ENCODE measurements at places on chromosomes 3 and 15.

DNA sequence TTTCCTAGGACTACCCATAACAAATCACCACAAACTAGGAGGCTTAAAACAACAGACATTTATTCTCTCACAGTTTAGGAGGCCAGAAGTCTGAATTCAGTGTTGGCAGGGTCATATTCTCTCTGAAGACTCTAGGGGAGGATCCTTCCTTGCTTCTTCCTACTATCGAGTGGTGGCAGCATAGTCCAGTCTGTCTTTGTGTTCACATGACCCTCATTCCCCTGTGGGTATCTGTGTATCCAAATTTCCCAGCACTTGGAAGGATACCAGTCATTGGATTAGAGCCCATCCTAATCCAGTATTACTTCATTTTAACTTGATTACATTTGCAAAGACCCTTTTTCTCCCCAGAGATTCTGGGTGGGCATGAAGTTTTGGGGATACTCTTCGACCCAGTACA lies 63.8 kb downstream of the GMPS start:
- no peak for DNase-seq

- DNase-seq: no peak
Measured at GRCh38 chr3:9826815-9827573, 16.8 kb downstream of the RPUSD3 start.

DNA sequence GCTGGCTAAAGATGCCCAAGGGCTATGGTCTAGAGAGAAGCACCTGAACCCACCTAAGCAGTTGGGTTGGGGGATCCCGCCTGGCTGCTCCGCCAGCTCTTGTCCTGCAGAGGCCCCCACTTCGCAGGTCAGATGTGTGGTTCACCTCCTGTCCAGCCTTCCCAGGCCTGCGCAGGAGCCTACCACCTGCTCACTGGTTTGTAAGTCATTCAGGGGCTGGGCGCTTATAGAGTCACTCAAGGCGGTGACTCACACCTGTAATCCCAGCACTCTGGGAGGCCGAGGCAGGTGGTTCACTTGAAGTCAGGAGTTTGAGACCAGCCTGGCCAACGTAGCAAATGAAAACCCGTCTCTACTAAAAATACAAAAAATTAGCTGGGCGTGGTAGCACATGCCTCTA lies 3.9 kb upstream of the FURIN start:
- DNase-seq: no peak

GRCh38 chr3:169203631-169204550 lies 459.6 kb downstream of the MECOM start:
- no peak for DNase-seq

DNA sequence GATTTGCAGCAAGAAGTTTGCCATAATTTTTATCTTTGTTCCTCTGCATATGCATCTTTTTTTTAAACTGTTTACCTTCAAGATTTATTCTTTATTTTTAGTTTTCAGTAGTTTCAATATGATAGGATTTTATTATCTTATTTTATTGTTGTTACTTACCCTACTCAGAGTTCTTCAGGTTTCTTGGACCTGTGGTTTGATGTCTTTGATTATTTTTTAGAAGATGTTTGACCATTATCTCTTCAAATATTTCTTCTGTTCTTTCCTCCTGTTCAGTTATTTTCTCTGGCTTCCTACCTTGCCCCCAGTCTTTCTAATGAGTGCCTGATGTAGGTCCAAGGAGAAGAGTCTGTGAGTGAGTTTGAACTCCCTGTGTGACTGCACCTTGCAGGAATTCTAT lies 137.7 kb downstream of the FILIP1L start:
- DNase-seq: no peak

- DNase-seq: no peak
Measured at GRCh38 chr3:195708061-195708460, 12.7 kb upstream of the MUC20 start.

- DNase-seq: no peak
Measured at GRCh38 chr3:73538486-73538885, 86.3 kb downstream of the PDZRN3 start.

DNA sequence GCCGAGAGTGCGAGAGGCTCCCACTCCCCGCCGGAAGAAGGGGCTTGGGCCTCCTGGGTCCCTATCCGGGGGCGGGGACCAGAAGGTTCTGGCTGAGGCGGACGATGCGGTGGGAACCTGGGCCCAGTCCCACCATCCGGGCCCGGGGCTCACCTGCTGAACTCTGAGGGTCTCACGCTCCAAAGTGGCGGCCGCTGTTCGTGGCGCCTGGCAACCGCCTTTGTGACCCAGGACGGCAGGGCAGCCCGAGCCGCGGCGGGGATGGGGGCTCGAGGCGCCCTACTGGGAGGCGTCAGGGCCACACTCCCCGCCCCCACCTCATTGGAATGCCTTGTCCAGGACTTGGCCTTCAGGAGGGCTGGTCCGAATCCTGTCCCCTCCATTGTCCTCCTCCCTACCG lies at the start of gene FANCD2OS:
TSS of gene FANCD2OS (minus strand) at position 165 of the 400 bp plus-strand sequence. CDS start 3,481 bp downstream, outside the sequence.
- no peak for DNase-seq

GRCh38 chr3:20683910-20684309 lies 497.9 kb upstream of the SGO1 start:
- DNase-seq: no peak

GRCh38 chr15:31345606-31346366 lies 19.2 kb downstream of the KLF13 start:
- no peak for DNase-seq

GRCh38 chr3:122314228-122314876 lies 10.7 kb upstream of the CSTA start:
- no peak for DNase-seq

DNA sequence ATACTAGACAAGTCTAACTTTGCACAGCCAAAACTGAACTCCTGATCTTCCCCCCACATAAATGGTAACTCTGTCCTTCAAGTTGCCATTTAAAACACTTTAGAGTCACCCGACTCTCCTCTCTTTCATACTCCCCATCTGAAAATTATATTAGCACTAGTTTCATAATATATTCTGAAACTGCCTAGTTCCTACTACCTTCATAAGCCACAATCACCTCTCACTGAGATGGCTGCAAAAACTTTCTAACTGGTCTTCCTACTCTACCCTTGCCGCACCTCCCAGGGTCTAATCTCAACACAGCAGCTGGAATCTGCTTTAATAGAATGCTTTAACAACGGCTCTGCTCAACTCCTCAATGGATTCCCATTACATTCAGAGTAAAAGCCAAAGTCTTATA lies 55.0 kb downstream of the GLB1 start:
- no peak for DNase-seq

GRCh38 chr3:148004331-148004730 lies 595.2 kb downstream of the ZIC1 start:
- DNase-seq: no peak

DNA sequence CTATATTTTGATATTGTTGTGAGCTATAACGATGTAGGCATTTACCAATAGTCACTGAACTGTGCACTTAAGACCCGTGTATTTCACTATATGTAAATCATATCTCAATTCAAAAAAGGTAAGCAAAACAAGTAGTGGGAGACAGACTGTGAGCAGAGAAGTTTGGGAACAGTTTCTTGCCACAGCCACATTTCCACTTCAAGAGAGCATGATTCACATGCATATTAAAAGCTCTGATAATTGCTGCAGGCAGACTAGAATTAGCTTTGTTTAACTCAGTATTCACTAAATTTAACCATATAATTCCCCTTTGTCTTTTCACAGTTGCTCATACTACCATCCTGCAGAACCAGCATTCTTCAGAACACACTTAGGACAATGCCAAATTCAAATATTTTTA lies 168.4 kb upstream of the ZNF385D start:
- no peak for DNase-seq

DNA sequence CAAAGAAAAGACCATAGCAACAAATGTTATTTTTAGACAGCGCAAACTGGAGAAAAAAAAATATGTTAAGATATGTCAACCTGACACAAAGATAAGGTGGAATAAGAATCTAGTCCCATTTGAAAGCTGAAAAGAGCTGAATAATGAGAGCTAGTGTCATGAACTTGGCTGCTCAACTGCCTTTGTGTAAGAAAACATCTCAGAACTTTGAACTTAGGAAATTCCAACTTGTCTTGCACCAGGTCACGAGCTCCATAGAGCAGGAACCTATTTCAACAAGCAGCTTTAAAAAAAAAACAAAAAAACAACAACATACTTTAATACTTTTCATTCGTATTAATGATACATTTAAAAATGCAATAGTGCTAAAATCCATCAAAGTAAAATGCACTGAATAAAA lies 79.5 kb downstream of the ZNF280D start:
- no peak for DNase-seq

DNA sequence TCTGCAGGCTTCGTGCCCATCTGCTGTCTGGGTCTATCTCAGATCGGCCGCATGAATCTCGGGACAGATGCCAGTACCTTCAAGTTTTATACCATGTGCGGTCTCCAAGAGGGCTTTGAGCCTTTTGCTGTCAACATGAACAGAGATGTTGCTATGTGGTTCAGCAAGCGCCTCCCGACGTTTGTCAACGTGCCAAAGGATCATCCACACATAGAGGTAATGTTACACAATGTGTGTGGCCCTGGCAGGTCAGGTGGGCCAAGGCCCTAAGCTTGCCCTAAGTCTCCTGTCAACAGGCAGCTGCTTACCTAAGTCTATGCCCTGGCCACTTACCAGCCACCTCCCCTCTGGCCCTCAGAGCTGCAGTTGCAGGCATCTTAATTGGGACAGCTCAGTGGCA lies 324.0 kb upstream of the CHRM5 start:
- DNase-seq: no peak

GRCh38 chr3:11510001-11510340 lies 133.7 kb downstream of the VGLL4 start:
- no peak for DNase-seq

- DNase-seq: no peak
Measured at GRCh38 chr15:45644437-45644836, 9.6 kb downstream of the SQOR start.

- DNase-seq: no peak
Measured at GRCh38 chr3:113268942-113269341, 57.6 kb downstream of the BOC start.

GRCh38 chr3:27166888-27167287 lies 202.3 kb downstream of the NEK10 start:
- no peak for DNase-seq

GRCh38 chr3:27353221-27353620 lies 16.0 kb downstream of the NEK10 start:
- DNase-seq: no peak

- no peak for DNase-seq
Measured at GRCh38 chr15:47820747-47821319, 103.5 kb downstream of the SEMA6D start.

GRCh38 chr15:46708226-46708625 lies 1009.1 kb upstream of the SEMA6D start:
- no peak for DNase-seq

- no peak for DNase-seq
Measured at GRCh38 chr3:140252812-140253656, 318.0 kb downstream of the CLSTN2 start.

DNA sequence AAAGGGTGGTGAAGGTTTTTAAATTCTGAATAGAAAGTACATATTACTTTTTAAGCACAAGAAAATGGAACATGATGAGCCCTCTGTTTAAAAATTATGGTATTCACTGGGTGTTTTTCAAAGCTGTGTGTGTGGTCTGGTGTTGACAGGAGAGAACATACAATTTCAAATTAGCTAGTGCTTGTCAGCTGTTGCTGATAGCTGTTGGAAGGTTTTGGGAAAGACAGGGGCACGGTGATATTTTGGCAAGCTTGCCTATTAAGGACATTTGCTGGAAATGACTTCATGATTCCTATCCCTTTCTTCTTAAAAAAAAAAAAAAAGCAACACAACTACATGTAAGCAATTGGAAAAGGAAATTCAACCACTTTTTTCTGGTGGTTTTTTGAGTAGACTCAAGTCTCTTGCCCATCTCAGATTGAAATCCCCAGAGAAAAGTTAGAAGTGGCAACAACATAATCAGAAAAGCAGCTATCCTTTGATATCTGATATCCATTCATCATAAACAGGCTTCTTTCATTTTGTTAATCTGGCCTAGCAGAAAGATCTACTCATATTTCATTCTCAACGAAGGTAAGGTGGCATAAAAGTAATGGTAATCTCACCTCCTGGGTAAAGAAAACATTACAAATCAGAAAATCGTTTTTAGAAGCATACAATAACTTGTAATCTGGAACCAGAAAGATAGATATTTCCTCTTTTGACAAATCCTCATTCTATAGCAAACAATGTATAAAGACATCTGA lies 130.0 kb downstream of the RBMS3 start:
- no peak for DNase-seq

DNA sequence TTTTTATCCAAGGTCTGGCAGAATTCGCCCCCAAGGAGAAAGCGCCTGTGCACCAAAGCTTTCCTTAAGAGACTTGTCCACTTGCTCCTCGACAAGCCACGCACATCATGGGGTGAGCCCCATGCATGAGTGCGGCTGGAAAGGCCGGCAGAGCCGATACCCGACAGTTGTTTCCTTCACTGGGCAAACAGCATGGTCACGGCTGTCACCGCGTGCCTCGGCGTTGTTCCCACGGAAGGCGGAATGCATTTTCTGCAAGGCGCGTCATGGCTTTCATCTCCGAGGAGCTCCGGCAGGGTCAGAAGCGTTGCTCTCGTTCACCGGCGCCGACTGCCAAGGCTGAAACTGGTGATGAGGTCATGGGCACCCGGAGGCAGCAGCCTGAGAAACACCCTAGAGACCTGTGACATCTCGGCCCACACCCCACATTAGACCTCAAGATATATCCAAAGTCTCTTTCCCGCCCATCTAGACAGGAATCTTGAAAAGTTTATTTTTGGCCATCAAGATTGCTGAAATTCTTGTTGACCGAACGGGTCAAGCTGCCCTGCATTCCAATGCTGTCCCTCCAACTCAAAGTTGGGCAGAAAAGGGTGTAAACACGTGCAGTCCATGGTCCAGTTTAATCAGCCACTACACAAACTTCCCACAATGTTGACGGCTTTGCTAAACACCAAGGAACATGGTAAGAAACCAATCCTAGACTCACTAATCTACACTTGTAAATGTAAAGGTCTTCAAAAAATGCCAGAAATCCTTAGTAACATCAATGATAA lies 604 bp upstream of the TJP1 start:
- DNase-seq: no peak

DNA sequence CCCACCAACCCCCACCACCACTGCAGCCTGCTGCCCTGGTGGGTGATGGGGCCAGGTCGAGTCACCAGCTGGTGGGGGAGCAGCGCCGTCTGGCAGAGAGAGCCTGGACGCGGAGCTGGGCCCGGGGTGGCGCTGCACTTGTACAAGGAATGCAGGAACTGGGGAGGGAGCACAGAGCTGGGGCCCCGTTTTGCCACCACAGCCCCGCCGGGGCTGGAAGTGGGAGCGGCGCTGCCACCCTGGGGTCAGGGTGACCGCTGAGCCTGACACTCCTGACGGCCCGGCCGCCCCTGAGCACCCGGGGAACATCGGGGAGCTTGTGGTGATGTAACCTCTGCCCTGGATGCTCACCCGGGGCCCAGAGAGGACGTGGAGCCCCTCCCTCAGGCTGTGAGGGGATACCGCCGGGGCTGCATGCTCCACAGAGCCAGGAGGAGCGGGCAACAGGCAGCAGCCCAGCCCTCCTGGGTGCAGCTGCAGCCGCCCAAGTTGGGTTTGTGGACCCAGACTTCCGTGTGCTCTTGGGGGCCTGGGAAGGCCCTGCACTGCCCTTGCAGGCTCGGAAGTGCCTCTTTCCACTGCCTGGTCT lies 32.6 kb upstream of the IREB2 start:
- no peak for DNase-seq

GRCh38 chr3:171115667-171116066 lies 89.1 kb upstream of the SLC2A2 start:
- no peak for DNase-seq

- no peak for DNase-seq
Measured at GRCh38 chr15:57133127-57133968, 214.9 kb downstream of the TCF12 start.

- DNase-seq: no peak
Measured at GRCh38 chr15:31554261-31554660, 227.6 kb downstream of the KLF13 start.

GRCh38 chr3:114659109-114660061 lies 365.6 kb downstream of the TIGIT start:
- DNase-seq: no peak

Measured in activated CD4-positive, CD25-positive, alpha-beta regulatory T cell treated with anti-CD3 and anti-CD28 coated beads, Interleukin-2, amount 50 U/mL, for 72 hours (primary cell).